ENCODE measurements at places on chromosomes 7 and 10.

DNA sequence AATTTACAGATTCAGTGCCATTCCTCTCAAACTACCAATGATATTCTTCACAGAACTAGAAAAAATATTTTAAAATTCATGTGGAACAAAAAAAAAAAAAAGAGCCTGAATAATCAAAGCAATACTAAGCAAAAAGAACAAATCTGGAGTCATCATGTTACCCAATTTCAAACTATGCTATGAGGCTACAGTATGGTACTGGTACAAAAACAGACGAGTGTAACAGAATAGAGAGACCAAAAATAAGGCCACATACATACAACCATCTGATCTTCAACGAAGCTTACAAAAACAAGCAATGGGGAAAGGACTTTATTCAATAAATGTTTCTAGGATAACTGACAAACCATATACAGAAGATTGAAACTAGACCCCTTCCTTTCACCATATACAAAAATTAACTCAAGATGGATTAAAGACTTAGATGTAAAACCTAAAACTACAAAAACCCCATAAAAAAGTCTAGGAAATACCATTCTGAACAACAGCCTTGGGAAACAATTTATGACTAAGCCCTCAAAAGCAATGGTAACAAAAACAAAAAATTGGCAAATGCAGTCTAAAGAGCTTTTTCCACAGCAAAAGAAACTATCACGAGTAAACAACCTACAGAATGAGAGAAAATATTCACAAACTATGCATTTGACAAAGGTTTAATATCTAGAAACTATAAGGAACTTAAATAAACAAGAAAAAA is 207.7 kb downstream of the PTN start:
- DNase-seq: no peak

DNA sequence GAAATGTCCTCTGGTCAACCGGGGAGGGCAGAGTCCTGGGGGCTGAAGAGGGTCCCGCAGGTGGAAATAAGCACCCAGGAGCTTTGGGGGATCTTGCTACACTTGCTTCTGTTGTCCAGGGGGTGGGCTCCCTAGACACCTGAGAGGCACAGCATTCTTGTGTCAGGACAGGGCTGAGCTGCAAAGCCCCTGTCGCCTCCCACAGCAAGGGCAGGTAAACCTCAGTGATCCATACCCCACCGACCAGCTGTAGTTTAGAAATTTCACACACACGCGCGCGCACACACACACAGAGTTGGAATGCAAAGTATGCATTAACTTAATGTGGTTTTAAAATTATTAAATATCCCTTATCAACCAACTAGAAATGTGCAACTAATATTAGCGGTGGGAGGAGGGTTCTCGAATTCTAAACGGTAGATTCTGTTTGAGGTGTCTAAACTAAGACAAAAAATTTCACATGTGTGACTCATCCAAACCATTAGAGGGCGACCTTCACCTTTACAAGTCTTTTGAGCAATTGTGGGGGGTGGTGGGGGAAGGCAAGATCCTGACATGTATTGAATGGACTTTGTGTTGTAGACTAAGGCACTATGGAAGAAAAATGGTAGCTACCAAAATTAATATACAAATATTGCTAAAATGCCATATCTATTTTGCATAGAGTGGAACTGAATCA is 34.3 kb upstream of the PTF1A start:
- DNase-seq: no peak

DNA sequence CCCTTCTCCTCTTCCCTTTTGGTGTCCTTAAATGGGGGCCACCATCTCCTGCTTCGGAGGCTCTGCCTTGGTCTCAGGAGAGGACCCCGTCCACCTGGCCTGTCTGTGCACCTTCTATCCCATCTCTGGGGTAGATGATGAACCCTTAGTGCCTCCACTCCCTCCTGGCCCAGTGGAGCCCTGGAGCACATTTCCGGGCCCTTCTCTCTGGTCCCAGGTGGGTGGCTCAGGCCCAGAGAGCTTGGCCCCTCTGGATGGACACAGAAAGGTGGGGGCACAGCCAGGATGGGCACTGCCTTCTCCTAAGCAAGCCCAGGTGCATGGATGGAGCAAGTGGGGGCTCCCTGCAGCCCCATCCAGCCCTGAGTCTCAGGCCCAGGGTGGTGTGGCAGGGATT is 121.4 kb upstream of the RET start:
- no peak for DNase-seq

- DNase-seq: no peak
These were observed 342.1 kb downstream of the PHF14 start for GRCh38 chr7:11315666-11316258.
